ENCODE measurements at places on chromosomes 3 and 15.
A peak's percentile ranks its signal among the peaks of the same experiment; 100 is the strongest.

GRCh38 chr3:140571836-140572235 is 106.0 kb upstream of the TRIM42 start:
- DNase-seq = no peak

DNA sequence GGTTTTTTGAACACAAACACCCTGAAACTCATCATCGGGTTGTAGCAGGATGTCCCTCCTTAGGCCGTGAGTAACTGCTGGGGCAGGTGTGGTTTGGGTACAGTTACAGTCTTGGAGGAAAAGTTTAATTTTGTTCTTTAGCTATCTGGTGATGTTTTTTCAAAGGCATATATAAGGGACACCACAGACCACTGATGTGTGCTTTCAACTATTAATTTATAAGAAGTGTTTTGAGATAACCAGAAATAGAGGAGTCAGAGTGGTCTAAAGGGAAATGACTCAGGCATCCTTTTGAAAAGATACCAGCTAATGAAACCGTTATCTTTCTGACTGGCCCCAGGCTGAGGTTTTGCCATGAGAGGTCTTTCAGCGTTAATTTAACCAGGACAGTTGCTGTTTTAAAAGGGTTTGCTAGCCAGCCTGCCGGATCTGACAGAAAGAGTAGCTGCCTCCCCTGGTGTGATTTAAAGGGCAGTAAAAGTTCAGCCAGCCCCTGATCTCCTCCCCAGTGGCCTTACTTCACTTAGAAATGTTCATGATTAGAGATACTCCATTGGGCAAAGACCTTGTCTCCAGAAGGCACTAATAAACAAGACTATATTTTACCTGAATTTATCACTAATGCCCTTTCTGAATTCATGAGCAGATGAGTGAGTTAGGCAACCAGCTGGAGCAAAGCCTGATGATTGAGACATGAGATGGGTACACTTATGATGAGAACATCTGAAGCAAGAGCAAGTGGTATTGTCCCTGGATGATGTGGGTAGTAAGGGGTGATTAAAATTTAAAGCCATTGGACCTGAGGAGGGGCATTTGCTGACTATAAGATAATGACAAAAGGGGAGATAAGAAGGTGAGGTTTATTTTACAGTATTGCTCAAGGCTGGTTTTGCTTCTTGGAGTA is 482.5 kb upstream of the TBL1XR1 start:
- DNase-seq = peak; percentile 80

GRCh38 chr15:88838667-88839066 is 35.4 kb downstream of the ACAN start:
- DNase-seq = no peak

- no peak for DNase-seq
These were observed 116.9 kb upstream of the GADL1 start for GRCh38 chr3:31011380-31011779.

GRCh38 chr3:119304201-119304713 is 10.1 kb downstream of the ARHGAP31 start:
- no peak for DNase-seq

GRCh38 chr15:75920079-75920478 is 16.4 kb downstream of the FBXO22 start:
- DNase-seq = no peak

GRCh38 chr3:160695915-160696327 is 19.0 kb downstream of the ARL14 start:
- DNase-seq = no peak

- no peak for DNase-seq
These were observed 23.3 kb downstream of the ANAPC13 start for GRCh38 chr3:134462331-134462941.

GRCh38 chr3:180401226-180401625 is 200.7 kb upstream of the TTC14 start:
- no peak for DNase-seq

- DNase-seq = peak; percentile 38
These were observed 21.7 kb downstream of the EEFSEC start for GRCh38 chr3:128174675-128175590.

GRCh38 chr3:138389841-138390581 is 41.6 kb downstream of the MRAS start:
- no peak for DNase-seq

DNA sequence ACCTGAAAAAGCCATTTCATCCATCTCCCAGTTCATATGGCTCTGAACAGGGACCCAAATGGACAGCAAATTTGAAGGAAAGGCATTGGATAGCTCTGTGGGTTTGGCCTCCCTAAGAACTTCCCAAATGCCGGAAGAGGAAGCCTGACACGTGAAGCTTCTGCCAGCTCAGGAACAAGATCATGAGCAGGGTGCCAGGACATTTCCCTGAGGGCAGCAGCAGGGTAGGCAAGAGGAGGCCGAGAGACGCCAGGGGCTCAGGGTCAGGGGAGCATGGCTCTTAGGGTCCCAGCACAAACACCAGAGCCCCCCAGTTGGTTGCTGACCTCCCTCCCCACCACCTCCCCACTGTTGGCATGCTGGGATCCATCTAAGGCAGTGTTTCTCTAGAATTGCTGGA is 187.5 kb downstream of the MEGF11 start:
- DNase-seq = no peak

DNA sequence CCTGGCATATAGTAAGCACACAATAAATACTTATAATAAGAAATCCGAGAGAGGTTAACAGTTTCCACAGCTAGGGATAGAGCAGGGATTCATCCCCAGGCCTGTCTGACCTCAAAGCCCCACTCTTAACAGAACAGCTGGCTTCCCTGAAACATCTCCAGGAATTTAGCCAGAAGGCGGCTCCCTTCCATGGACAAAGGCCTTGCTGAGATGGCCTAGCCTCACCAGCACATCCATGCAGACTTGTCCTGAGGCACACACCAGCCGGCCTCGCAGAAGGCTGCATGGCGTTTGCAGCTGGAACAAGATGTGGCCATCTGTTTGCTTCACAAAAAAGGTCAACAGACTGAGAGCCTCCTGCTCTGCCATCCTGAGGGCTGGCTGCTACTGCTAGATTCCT is 245.4 kb downstream of the SLCO3A1 start:
- DNase-seq = no peak

GRCh38 chr3:138450704-138451424 is 16.4 kb downstream of the ESYT3 start:
- DNase-seq = no peak

- no peak for DNase-seq
These were observed 35.7 kb upstream of the SPSB4 start for GRCh38 chr3:141015481-141015880.

DNA sequence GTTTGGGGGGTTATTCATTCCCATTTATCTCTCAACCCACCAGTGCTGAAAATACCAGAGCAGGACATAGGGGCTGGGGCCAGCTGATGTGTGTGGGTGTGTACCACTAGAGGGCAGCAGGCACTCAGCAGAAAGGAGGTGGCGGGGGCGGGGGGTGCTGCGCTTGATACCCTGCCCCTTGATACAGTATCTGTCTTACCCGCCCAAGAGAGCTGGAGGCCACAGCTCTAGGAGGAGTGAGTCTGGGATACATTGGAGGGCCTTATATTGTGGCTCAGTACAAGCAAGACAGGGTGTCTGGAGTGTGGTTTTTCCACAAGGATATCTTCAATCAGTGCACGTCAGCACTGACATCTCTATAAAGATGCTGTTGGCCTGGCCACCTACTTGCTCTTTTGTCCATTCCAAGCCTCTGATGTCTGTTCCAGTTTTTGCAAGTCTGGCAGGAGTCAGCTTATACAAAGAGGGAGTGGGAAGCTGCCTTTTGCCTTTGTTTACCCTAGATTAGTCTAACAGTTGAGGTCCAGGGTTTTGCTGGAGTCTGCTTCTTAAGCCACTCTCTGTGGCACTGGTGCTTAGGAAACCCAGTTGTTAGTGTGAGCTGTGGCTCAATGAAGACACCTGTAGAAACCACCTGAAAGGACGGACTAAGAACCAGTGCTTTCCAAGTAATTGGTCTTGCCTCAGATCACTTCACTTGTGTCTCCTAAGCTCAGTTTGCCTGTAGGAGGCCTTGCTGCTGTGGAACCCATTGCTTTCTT is 1.5 kb upstream of the RBM15B start:
- peak; percentile 57 for DNase-seq

DNA sequence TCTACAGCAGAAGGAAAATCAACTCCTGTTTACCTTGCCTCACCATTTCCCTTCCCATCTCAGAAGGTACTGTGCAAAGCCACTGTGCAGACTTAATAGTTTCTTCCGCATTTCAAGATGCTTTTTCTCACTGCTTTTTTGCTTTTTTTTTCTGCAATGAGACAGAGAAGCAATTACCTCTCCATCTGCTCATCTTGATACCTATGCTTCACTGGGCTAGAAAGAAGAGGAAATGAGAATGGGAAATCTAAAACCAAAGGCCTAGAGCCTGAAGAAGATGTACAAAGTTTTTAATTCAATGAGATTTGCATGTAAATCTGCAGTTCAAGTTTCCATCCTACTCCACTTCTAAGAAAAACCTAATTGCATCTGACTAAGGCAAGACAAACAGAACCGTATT is 238.1 kb upstream of the SETMAR start:
- DNase-seq = no peak

DNA sequence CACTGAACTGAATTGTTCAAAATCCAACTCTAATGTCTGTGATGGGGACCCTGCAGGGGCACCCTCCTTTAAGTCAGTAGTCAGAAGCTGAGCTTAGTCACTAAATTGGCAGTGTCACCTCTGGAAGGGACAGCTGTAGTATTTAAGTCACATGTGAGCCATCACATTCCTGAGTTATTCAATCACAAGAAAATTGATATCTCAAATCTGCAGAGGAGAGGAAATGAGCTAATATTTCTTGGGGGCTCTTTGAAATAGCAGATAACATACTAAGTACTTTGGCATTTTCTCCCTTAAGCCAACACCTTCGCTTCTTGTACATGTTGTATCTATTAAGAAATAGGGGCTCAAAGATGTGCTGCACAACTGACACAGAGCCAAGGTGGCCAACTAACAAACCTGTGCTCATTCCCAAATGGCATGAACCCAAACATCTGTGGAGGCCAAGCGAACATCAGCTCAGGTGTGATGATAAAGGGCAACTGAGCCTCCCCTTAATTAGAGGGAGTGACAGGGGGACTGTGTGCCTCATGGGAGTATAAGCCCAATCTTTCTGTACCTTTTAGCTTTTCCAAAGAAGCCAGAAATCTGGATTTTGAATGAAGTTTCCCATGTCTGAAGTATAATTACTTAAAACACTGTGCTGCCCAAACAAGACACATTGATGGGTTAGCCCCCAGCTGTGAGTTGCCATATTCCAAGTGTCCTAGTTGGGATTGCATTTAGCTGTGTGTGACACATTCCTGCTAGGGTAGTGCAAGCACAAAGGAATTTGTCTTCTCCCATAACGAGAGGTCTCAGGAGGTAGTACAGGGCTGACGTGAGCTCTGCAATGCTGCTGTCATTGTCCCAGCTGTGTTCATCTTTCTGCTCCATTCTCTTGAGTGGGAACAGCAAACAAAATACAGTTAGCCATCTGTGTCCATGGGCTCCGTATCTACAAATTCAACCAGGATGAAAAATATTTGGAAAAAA is 63.3 kb downstream of the ABHD5 start:
- no peak for DNase-seq

GRCh38 chr3:52531860-52532516 is 1.7 kb downstream of the NT5DC2 start:
- DNase-seq = no peak

DNA sequence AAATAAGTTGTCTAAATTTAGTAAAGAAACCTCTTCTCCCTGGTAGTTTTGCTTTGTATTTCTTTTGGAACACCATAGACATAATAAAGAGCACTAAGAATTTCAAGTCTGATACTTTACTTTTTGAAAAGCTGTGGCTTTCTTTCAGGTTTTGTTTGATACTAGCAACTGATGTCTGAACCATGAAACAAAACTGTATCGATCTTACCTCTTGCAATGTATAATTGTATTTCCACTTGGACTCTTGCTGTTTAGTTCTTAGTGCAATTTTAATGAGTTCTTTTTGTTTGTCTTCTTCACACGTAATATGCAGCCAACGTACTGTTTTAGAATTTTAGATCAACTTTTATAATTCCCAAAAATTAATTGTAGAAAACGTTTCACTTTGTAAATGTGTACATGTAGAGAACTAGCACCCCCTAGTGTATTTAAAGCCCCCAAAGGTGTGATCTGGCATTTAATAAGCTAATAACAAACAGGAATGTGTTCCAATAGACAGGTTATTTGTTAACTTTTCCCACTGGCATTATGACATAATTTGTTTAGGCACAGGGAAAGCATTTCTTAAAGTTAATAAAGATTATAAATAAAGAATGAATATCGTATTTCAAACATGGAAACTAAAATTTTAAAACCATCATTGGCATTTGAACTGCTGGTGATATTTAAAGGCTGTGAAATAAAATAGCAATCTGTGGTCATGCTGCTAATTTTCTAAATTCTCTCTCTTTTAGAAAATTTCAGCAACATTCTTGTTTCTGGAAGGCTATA is 289.1 kb upstream of the DNAJC19 start:
- DNase-seq = peak; percentile 24

DNA sequence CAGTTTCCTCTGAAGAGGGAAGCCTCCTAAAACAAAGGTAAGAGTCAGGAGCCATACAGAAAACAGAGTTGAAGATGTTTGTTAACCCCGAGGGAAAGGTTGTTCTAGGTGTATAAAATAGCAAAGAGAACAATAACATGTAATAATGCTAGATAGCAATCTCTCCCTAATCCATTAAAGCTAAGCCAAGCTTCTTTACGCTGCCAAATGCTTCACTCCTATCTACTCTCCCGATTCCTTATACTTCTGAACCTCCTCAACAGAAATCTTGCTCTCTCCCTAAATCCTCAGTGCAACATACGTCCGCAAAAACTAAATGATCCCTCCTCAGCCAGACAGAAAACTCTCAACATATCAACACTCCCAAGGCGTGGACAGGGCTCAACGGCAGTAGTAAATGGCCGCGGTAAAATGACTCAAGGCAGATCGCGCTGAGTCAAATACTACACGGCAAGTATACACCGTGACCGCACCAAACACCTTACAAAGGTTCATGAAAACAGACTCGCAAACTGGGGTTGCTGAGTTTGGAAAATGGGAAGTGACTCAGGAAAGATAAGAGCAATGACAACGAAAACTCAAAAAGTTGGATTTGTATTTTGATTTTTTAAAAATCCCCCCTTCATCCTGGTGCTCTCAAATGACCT is 682 bp downstream of the CLDND1 start:
- peak; percentile 76 for DNase-seq

- DNase-seq = peak; percentile 27
These were observed 51.1 kb downstream of the PARP15 start for GRCh38 chr3:122628567-122628966.

GRCh38 chr15:71010472-71010871 is 104.8 kb upstream of the THSD4 start:
- no peak for DNase-seq

- no peak for DNase-seq
These were observed 22.2 kb downstream of the ANP32A start for GRCh38 chr15:68798346-68799094.

DNA sequence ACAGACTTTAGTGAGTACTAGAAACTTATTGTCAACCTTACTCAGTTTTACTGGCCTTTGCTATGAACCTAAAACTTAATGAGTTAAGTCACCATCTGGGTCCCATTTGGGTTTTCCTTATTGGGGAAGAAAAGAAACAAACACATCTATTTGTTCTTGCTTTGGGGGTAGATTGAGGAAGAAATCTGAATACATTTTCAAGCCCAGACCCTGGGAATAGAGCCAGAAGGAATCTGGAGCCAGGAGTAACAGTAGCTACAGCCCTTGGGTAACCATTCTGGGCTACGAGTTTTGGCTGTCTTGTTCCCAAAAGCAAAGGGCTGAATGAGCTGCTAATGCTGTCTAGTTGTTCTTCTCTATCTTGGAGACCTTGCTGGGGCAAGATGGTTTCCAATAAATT is 16.5 kb downstream of the SLC12A1 start:
- no peak for DNase-seq
